ENCODE measurements at places on chromosomes 16 and 17.

DNA sequence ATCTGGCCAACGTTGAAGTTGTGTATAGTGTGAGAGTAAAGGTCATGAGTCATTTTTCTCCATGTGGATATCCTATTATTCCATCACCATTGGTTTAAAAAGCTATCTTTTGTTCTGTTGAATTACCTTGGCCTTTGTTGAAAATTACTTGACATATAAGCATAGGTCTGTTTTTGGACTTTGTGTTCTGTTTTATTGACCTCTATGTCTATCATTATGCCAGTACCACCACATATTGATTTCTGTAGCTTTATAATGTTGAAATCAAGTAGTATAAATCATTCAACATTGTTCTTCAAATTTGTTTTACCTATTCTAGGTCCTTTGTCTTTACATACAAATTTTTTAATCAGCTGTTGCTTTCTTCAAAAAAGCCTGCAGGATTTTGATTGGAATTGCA, 58.5 kb downstream of the NLK start:
- no peak for DNase-seq

- no peak for DNase-seq
Observed at GRCh38 chr17:61005358-61005757, 327.7 kb downstream of the BCAS3 start.

- DNase-seq: peak; percentile 28
Observed at GRCh38 chr17:53629188-53629587, 193.5 kb upstream of the KIF2B start.

GRCh38 chr16:1973461-1974156, 1.8 kb downstream of the TBL3 start:
- no peak for DNase-seq

DNA sequence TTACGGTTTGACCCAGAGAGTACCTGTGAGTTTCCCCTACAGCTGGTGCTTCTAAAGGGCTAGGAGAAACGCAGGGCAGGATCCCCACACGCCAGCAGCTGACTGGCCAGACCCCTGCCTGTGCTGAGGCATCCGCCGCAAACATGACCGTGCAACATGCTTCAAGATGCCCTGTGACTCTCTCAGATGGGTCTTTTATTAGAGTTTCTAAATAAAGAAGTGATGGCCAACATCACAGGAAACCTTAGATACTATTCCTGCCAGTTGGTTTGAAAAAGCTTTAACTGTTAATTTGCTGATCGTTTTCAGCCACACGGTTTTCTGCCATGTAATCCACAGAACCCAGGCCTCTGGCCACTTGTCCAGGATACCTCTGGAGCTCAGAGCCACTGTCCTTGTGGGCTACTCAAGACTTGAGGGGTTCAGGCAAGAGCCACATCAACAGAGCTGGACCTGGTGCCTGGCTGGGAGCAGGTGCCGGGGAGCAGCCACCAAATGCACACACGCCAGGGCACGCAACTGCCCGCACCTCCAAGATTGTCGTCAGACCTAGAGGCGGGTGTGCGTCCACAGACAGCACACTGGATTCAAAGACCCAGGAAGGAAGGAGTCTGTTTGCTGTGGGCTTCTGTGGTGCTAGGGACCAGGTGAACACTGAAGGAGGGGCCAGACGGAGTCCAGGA, 118.4 kb downstream of the ZNF778 start:
- DNase-seq: no peak

- peak; percentile 74 for DNase-seq
Observed at GRCh38 chr17:81309140-81309858, 14.2 kb upstream of the SLC38A10 start.

DNA sequence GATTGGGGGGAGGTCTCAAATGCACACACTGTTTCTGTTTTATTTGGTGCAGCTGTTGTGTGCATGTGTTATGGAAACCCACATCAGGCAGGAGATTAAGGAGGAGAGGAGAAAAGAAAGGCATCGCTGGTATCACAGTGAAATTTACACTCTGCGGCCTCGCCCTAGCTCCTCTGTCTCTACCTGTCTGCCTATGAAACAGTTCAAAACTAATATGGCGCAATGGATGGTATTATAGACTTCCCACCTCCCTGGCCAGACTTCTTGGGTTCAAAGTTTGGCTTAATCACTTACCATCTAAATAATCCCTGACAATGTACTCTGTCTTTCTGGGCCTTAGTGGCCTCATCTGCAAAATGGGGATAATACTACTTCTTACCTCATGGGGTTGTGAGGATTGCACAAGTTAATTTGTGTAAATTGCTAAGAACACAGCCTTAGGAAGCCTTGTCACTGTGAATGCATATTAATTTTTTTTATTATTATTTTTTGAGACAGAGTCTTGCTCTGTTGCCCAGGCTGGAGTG, 1.4 kb upstream of the ABCC1 start:
- no peak for DNase-seq

GRCh38 chr17:50346313-50347116, 589 bp downstream of the XYLT2 start:
- DNase-seq: peak; percentile 37

DNA sequence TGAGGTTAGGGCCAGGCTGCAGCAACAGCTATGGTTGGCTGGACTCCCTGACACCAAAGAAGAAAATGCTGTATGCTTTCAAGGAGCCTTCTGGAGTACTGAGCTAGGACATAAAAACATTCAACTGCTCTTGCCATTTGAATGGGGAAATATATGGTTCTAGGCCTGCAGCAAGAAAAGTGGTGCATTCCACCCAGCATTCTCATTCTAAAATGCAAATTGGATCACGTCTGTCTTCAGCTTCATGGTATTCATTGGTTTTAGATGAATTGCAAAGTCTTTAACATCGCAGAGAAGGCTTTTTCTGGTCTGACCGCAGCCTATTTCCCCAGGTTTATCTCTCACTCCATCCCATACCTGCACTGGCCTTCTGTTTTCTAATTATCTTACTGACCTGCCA, 27.1 kb upstream of the SOX9 start:
- DNase-seq: no peak

DNA sequence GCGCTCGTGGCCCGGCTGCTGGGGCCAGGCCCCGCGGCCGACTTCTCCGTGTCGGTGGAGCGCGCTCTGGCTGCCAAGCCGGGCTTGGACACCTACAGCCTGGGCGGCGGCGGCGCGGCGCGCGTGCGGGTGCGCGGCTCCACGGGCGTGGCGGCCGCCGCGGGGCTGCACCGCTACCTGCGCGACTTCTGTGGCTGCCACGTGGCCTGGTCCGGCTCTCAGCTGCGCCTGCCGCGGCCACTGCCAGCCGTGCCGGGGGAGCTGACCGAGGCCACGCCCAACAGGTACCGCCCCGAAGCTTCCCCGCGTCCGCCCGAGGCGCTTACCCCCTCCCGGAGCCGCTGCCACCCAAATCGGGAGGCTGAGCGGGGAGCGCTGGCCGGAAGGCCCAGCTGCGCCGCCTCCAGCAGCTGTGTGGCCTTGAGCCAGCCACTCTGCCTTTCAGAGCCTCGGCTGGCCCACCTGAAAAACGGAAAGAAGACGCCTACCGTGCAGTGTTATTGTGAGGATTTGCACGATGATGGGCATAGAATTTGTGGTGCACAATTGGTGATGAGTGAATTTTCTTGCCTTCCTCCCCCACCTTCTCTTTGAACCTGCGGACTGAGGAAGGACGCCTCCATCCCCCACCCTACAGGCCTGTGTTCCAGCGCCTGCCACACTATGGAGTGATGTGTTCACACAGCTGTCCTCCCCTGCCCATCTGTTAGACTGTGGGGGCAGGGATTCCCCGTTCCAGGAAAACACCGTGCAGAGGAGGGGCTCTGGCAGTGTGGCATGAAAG, 523 bp downstream of the NAGLU start:
- peak; percentile 86 for DNase-seq

DNA sequence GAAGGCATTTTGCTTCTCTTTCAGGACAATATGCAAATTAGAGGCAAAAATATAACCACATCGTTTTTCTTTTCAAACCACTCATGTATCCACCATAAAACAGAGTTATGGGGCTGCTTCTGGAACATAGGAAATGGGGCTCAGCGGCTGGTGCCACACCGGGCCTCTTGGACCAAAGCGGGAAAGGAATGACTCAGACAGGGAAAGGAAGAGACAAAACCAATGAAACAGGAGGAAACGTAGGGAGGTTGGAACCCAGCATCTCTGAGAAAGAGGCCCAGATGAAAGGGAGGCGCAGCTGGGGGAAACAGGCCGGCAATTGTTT, 28.5 kb downstream of the CUEDC1 start:
- no peak for DNase-seq

DNA sequence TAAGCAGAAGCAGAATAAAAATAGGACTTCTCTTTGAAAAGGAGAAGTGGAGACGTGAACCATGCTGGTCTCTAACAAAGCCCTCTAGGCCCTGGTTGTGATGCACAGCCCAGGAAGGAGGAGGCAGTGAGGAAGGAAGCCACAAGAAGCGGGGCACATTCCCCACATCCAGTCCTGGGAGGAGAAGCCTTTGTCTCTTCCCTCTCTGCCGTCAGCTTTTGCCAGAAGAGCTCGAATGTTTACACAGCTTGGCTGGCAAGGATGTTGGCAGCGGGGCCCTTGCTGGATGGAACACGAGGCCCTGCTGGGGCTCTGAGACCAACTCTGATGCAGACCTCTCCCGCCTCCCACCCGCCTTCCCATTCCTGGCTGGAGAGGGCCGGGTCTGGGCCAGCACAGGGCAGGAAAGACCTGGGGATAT, 91.3 kb downstream of the MAF start:
- no peak for DNase-seq

DNA sequence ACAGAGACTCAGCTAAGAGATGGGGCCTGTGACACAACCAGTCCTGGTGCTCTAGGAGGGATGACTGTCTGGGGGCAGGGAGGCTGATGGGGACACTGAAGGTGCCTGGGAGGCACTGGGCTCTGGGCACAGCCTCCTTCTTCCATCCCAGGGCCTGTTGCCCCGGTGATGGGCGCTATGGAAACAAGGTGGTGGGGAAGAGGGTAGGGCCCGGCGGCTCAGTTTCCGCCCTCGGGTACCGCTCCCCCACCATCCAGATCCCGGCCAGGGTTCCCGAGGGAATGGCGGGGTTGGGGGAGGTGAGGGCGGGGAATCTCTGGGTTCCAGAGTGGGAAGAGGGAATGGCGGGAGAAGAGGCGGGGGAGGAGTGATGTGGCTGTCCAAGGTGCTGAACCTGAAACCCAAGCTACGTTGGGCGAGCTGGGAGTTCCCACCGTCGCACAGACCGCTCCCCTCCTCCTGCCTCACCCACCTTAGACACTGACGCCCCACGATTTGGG, 981 bp downstream of the KCNH4 start:
- peak; percentile 20 for DNase-seq

GRCh38 chr16:86809458-86809955, 231.2 kb downstream of the FOXL1 start:
- peak; percentile 78 for DNase-seq

DNA sequence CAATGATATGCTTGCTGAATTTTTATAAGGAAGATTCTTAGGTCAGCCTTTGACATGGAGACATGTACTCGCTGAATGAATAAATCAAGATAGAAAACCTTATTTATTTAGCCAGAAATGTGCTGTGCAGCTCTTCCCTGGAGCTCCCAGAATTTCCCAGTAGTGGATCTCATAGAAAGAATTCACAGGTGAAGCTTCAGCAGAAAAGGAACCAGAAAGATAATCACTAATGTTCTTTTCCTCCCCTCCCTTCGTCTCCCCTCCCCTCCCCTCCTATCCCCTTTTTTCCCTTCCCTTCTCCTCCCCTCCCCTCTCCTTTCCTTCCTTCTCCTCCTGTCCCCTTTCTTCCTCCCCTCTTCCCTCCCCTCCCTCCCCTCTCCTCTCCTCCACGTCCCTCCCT, 158.2 kb downstream of the MAP2K6 start:
- DNase-seq: no peak

GRCh38 chr17:74814453-74814852, 38.3 kb upstream of the NAT9 start:
- no peak for DNase-seq

DNA sequence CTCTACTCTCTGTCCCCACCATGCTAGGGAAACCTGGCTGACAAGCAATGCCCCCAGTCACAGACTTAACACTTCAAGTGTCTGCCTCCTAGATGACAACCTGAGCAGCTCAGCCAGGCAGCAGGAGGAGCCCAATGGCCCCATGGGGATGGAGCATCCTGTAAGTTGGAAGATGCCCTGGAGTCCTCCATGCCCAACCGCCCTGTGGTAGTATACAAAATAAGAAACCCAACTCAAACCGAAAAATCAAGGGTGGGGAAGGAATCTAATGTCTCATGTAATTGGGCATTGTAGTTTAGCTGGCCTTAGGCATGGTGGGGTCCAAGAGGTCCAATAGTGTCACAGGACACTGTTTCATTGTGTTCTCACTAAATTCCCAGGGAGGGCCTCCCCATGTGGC, 104.0 kb downstream of the AIPL1 start:
- no peak for DNase-seq

DNA sequence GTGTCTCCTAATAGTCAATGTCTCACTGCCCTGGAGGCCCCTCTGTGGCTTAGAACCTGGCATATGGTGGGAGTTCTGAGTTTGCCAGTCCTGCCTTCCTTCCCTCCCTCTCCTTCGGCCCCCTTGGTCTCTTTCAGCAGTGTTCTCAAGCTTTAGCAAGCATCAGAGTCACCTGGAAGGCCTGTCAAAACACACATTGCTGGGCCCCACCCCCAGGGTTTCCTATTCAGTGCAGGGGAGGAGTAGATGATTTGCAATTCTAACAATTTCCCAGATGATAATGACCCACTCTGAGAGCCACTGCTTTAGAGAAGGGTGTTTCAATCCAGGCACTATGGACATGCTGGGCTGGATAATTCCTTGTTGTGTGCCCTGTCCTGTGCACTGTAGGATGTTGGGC, 26.4 kb upstream of the TMEM220 start:
- DNase-seq: no peak

GRCh38 chr17:81513753-81514488, 1.3 kb upstream of the ACTG1 start:
- peak; percentile 79 for DNase-seq

- DNase-seq: peak; percentile 88
Observed at GRCh38 chr16:48409839-48410632, 24.8 kb upstream of the SIAH1 start.

GRCh38 chr16:88128556-88128955, 177.3 kb downstream of the BANP start:
- DNase-seq: no peak

GRCh38 chr17:36149296-36149820, 27.1 kb downstream of the TBC1D3B start:
- no peak for DNase-seq

GRCh38 chr17:75288770-75289114, 491 bp downstream of the SLC25A19 start:
- peak; percentile 66 for DNase-seq

GRCh38 chr17:17018612-17019429, 23.4 kb upstream of the MPRIP start:
- peak; percentile 53 for DNase-seq

GRCh38 chr17:55513885-55514590, 2.8 kb upstream of the SMIM36 start:
- DNase-seq: peak; percentile 80

- DNase-seq: no peak
Observed at GRCh38 chr17:17813055-17813724, 23.6 kb downstream of the SREBF1 start.
